GM10248 (cell line): ENCODE measurements at places on chromosomes 12 and 14.

- no peak for DNase-seq
Measured at GRCh38 chr14:89957376-89957775, 1.6 kb downstream of the TDP1 start.

- no peak for DNase-seq
Measured at GRCh38 chr12:14989790-14990189, 16.9 kb downstream of the PDE6H start.

DNA sequence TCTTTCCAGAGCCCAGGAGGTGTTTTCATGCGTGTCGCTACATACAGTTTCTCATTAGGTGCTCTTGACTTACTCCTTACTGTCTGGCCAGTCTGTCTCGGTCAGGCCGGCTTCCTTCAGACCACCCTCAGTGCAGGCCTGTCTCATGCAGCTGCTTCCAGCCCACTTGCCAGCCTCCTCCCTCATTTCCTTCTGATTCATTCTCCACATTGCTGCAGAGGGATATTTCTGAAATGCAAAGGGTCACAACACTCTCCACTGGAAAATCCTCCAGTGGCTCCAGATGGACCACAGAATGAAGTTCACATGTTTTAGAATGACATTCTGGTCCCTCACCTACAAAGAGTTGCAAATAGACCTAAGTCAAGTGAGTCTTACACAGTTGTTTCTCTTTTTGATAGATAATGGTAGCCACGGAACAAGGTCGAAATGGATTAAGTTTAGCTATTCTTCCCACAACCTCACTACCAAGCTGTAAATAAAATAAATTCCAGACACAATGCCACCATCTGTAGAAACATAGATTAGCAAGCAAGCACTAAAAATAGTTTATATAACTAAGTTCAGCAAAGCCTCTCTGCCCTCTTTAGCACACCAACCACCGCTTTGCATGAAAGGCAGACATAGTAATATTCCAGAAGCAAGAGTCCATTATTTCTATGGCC, 146.9 kb downstream of the ESR2 start:
- no peak for DNase-seq

- no peak for DNase-seq
Measured at GRCh38 chr12:52807544-52808470, 6.1 kb downstream of the KRT4 start.

GRCh38 chr12:130316251-130316650, 21.4 kb upstream of the PIWIL1 start:
- no peak for DNase-seq

DNA sequence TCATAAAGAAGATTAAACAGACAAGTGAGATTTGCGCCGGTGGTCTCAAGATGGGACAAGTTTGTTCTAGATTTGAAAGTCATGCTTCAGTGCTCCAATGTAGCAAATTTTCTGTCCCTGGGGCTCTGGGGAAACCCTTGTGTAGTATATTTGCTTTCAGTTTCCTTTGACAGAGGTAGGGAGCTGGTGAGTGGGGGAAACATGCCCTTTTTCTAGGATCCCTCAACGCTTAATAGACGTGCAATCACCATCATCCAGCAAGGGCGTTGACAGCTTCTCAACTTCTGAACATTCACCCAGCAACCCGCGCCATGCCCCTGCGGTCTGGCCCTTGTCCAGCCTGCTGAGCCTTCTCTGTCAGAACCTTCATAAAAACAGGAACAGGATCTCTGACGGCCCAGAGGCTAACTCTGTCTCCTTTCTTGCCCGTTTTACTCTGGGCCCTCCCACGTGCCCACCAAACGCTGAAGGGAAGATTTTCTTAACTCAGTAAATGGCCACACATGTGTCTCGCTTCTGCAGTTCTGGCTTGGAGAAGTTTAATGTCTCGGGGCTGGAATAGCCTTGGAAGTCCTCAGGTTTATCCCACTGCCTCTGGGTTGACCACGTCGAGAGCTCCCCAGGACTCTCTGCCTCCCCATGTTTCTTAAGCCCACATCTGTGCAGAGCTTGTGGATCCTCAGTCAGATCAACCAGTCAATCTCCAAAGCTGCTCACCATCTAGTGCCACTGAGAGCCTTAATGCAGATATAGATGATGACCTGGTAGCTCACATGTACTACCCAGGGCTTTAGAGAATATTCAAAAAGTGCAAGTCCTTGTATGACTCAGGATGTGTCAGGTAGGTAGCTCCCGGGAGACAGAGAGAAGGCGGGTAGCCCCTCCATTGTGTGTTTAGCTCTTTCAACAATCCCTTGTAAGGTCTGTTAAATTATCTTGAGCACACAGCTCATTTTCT, 58.1 kb upstream of the CCND2 start:
- peak; percentile 70 for DNase-seq

DNA sequence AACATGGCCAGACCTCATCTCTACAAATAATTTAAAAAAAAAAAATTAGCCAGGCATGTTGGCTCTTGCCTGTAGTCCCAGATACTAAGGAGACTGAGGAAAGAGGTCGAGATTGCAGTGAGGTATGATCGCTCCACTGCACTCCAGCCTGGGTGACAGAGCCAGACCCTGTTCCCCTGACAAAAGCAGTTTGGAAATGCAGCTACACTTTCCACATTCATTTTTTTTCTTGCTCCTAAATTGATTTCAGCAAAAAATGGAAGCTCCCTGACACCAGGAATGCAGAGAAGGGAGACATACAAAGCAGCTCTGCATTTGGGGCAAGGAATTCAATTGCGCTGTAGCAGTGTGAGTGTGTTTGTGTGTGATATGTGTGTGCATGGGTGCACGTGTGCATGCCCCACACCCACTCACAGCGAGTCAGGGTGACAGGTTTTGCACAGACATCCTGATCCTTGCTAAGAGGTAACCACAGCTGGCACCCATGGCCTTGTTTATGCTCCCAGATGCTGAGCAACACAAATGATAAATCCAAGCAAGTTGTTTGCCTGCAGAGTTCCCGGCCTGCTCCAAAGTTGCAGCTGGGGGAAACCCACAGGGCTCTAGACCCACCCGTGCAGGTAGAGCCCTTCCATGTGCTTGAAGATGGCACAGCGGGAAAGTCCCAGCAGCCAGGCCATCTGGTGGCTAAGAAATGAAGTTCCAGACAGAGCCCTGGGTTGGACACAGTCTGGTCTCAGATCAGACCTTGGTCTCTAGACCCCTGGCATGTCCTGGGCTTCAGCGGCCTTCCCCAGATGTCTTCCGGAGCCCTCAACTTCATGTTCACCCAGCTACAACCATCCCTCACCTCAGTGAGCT, 25.9 kb upstream of the BDKRB2 start:
- no peak for DNase-seq

DNA sequence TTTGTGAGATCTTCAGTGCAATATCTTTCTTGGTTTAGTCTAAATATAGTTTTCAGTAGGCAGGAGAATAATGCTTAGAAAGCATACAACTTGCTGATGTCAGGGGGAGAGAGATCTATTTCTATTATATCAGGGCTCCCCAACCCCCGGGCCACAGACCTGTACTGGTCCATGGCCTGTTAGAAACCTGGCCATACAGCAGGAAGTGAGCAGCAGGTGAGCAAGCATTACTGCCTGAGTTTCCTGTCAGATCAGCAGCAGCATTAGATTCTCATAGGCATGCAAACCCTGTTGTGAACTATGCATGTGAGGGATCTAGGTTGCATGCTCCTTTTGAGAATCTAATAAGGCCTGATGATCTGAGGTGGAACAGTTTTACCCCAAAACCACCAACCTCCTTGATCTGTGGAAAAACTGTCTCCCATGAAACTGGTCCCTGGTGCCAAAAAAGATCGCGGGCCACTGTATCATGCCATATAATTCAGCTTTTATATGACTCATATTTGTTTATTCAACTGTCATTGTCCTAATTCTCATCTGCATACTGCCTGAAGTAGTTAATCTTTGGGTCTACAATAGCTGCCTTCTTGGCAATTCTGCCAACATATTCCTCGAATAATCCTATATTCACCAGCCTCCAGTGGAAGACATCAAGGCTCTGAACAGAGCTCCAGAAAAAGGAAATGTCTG, 163.6 kb upstream of the DYRK2 start:
- no peak for DNase-seq

DNA sequence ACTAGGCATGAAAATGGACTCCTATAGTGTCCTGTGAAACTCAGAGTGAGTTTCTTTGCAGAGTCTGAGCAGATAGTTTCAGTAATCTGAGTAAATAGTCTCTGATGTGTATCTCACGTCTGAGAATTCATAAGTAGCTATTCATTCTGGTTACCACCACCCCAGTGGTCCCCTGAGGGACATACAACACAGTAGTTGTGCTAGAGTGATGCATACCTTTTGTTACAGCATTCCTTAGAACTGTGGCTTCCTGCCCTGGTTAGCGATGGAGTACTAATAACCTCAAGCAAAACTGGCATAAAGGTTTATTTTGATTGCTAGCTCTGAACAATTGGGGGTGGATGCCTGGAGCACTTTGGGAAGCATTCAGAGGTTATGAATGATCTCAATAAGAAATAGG, 114.7 kb downstream of the DAAM1 start:
- no peak for DNase-seq

- no peak for DNase-seq
Measured at GRCh38 chr12:44510510-44510909, 365.6 kb downstream of the NELL2 start.

GRCh38 chr14:44912041-44912869, 49.5 kb downstream of the KLHL28 start:
- no peak for DNase-seq

DNA sequence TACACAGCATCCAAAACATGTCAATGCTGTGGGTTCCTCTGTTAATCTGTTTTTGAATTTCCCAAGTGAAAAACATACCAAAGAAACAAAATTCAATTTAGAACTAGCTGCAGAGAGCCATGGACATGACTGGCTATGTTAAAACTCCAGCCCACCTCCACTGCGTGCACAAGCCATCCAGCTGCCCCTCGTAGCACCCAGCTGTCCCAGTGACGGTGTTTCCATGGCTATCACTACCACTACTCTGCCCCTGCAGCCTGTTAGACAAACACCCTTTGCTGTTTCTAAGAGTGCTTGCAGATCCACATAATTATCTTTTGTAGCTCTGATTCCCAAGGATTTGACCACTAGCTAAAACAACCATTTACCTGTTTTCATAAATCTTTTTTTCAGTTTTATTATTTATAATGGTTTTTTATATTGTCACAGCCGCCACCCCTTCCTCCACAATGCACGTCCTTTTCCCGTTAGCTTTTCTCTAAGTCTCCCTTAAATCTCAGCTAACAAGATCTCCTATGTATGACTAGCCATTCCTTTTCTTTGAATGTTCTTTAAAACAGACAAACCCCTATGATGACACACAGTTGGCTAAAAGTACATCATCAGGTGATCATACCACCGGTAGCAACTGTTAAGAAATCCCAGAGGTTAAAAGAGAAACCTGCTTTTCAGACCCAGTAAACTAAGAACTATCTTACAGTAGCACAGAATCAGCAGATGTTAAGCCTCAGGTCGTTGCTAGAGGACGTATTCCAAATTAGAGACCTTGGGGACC, 37.8 kb upstream of the NAA30 start:
- no peak for DNase-seq

GRCh38 chr12:40959041-40959440, 229.1 kb upstream of the PDZRN4 start:
- no peak for DNase-seq

- DNase-seq: peak; percentile 72
Measured at GRCh38 chr12:54370171-54370730, 6.0 kb upstream of the GPR84 start.

- no peak for DNase-seq
Measured at GRCh38 chr12:3303410-3304136, 187.4 kb upstream of the PRMT8 start.

- no peak for DNase-seq
Measured at GRCh38 chr12:96136725-96137378, 57.3 kb upstream of the ELK3 start.

DNA sequence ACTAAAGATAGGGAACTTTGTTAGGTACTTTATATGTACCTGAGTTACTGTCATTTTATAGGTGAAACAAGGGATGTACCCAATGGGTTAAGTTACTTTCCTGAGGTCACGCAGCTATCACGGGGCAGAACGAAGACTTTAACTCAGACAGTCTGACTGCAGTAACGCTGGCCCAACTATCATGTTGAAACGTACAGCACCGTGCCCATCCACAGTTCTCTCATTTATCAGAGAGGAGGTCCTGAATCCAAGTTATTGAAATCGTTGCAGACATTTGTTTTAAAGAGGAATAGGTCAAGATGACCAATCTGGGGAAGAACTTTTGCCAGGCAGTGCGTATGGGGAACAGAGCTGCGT, 587 bp upstream of the C12orf75 start:
- no peak for DNase-seq

DNA sequence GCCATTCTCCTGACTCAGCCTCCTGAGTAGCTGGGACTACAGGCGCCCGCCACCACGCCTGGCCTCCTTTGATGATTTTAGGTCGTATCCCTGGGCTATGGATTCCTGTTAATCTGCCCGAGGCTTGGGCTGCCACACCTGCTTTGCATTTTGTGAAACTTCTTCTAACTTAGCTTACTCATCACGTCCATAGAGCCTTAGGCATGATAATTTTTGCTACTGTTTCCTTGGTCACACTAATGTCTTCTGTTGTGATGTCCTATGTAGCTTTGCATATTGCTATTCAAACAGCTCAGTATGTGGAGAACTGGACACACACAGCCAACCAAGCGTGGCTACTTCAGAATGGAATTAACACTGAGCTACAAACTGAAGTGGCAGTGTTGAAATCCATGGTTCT, 47.5 kb upstream of the DDX11 start:
- DNase-seq: no peak

DNA sequence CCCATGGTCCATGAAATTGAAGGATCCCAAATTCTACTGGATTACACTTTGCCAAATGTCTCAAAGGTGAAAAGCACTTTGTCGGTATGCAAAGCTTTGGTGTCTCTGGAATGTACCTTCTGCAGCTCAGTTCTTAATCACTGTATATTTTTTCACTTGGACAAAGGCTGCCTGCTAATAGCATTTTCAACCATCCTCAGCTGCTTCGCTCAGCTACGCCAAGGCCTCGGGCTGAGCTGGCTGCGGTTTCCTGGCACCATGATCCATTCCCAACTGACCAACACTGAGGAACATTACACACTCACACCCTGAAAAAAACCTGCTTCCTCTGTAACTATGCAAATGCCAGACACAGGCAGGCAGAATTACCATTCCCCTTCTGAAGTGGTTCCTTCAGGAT, 335.2 kb downstream of the DPF3 start:
- no peak for DNase-seq

- DNase-seq: no peak
Measured at GRCh38 chr14:78567343-78567742, 397.2 kb downstream of the NRXN3 start.

DNA sequence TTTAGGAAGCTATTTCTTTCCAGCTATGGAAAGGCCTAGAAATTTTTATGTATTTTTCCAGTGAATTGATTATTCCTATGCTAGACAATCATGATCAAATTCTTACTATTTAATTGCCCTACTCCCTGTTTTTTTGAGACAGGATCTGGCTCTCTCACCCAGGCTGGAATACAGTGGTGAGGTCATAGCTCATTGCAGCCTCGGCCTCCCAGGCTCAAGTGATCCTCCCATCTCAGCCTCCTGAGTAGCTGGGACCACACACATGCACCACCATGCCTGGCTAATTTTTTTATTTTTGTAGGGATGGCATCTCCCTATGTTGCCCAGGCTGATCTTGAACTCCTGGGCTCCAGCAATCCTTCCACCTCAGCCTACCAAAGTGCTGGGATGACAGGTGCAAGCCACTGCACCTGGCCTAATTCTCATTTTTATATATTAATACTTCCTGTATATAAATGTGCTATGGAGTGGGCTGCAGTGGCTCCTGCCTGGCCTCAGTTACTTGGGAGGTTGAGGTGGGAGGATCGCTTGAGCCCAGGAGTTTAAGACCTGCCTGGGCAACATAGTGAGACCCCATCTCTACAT, 16.0 kb upstream of the MDM2 start:
- no peak for DNase-seq
